ENCODE measurements at places on chromosomes 2 and 18.

DNA sequence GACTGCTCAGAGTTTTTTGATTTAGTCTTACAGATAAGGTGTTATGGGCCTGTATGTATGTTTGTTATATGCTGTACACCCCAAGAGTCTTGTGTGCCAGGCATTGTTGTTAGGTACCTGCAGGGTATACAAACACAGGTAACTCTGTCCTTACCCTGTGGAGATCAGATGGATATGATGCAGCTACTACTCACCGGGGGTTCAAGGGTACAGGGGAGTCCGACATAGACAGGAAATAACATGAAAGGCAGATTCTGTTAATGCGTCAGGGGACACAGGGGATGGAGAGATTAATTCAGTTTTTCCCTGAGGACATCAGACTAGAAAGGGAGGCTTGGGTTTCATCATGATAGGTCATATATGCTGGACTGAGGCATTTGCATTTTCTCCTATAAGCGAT is 31.3 kb downstream of the TRAK2 start:
- no peak for DNase-seq

DNA sequence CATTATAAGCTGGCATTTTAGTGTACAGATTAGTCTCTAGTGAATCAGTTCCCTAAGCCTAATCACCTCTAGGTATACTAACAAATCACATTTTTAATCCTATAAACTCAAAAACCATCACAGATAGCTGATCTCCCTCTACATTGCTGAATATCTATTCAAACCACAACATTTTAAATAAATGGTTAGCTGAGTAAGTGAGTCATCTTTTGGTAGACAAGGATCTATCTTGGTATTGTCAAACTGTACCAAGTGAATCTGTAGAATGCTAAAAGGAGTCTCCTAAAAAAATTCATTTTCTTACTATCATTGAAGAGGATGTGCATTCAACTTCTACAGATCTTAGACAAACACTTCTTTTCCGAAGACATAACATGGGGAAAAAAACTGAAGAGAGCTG is 40.7 kb downstream of the INO80D start:
- peak; percentile 41 for DNase-seq

DNA sequence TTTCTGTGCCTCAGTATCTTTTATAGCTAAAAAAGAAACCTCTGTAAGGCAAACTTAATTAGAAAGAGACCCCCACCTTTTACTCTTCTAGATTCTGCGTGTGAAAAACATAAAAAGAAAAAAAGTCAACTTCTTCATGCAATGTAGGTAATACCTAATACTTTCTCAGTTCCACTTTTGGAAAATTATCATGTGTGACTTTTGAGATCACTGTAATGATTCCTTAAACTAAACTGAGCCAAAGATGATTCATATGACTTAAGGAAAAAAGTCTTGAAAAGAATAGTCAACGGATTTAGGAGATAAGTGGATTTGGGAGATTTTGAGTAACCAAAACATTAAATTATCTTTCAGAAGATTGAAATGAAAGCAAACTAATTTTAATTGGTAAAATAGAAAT is 48.9 kb downstream of the PLEKHA3 start:
- no peak for DNase-seq

DNA sequence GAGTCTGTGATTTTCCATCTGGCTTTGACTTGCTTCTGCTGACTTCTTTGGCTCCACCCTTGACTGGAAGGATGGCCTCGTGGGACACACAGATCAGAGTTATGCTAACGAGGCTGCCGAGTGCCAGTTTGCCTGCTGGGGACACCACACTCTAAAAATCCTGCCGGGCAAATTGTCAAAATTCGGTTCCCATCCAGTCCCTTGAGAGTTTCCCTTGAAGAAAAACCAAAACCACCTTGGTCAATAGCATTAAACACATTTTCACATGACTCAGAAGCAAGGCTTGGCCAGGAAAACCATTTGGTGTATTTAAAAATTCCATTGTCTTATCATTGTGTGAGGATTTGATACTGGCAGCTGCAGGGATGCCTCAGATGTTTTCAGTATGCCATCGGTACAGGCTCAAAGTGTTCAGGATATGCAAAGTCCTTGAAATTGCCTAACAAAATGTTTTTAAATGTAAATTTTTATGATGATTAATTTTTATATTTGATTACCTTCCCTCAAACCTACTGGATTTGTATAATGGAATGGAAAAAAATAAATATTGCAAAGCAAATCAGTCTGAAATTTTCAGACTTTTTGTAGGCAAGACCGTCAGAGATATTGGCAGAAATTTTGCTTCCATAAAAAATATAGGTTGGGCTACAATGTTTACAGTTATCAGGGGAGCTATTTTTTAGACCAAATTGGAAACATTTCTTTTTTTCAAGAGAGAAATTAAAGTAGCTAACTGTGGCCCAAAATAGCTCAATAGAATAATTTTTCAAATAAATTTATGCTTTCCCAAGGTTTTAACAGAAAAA is 41.6 kb downstream of the KCNE4 start:
- peak; percentile 29 for DNase-seq

Data from HCEC 1CT (cell line).